CD4-positive, alpha-beta T cell (primary cell): ENCODE measurements at places on chromosomes 6 and 20.

DNA sequence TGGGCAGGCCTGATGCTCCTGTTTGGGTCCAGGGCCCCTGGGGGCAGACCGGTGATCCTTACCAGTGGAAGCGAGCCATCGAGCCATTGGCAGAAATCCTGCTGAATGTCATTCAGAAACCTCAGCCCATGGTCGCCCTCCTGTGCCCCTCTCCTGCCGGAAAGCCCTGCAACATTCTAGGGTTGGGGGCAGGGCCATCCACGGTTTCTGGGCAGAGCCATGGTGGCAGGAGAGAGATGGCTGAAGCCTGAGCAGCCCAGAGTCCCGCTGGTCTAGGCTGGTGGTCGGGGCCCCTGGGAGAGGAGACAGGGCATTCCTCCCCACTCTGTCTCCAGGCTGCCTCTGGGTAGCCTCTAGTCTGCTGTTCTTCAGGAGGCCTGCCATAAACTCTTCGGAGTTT lies 19.6 kb upstream of the CHMP4B start:
- no peak for DNase-seq

DNA sequence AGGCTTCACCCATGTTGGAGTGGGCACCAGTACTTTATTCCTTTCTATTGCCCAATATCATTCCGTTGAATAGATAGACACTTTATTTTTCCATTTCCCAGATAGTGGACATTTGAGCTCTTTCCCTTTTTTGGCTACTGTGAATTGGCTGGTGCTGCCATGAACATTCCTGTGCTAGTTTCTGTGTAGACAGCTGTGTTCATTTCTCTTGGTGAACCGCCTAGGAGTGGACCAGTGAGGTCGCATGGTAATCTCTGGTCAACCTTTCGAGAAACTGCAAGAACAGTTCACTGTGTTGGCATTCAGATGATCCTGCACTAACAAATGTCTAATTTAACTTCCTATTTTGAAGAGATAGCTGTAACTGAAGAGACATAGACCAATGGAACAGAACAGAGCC lies 58.6 kb downstream of the RAMACL start:
- no peak for DNase-seq

- DNase-seq: no peak
Observed at GRCh38 chr6:167578371-167578901, 248.3 kb upstream of the AFDN start.

GRCh38 chr6:1738558-1739081 lies 128.9 kb downstream of the FOXC1 start:
- DNase-seq: no peak

DNA sequence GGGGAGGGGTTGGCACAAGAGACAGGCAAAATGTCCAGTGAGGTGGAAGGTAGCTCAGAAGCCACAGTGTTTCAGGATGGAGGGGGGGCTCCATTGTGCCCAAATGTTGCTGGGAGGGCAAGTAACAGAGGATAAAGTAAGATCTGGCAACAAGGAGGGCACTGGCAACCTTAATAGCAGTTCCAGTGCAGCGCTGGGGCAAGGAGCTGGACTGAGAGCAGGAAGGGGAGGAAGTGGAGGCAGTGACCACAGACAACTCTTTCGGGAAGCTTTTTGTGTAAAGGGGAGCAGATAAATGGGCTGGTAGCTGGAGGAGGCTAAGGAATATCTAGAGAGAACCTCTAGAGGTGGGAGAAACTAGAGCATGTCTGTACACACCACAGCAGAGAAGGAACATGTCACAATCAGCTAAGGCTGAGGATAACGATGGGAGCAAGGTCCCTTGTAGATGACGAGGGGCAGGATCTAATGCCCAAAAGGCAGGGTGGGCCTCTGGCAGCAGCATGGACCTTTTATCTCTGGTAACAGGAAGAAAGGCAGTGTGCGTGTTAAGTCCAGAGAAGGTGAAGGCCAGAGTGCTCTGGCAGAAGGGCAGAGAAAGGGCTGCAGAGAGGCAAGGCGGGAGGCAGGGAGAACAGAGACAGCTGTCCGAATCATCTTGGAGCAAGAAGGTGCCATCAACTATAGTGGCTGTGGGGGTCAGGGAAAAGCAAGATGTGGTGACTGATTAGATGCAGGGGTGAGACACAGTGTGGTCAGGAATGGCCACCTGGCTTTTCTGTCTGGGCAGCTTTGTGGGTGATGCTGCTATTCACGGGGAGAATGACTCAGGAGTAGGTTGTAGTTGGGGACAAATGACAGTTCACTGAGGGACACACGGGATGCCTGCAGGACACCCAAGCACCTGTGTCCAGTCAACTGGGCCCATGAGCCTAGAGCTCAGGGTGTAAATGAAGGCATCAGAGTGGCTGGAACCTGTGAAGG lies 17.4 kb downstream of the TMEM242 start:
- no peak for DNase-seq

GRCh38 chr6:144602523-144603180 lies 317.5 kb downstream of the UTRN start:
- DNase-seq: no peak

- no peak for DNase-seq
Observed at GRCh38 chr20:8795404-8795803, 273.5 kb upstream of the PLCB4 start.

DNA sequence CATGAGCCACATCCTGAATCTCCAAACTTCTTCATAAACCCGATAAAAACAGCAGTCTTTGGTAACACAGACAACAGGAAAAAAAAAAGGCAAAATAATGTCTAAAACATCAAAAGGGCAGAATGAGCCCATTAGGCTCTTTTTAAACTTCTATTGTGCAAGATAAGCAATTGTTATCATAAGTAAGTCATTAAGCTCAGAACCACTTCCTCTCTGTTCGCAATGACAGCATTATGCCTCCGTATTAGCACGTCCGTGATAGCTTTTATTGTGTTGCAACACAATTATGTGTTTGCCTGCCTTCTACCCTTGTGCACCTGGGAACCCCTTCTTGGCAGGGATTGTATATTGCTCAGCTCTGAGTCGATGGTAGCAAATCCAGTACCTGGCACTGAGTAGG lies 147.1 kb downstream of the LRFN2 start:
- DNase-seq: no peak

DNA sequence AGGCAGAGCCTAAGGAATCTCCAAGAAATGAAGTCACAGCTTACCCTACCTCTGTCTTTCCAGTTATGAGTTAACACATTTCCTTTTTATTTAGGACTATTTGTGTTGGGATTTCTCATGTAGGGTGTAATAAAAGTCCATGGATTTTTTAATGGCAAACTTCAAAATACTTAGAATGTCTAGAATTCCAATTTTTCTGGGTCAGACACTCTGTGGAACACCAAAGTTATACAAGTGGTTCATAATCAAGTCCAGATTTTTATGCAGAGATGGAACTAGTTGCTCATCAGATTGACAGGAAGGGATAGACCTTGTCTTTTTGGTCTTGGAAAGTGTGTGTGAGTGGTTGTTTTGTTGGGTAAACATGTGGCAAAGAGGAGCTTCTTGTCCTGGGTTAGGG lies 303.5 kb upstream of the RNF24 start:
- no peak for DNase-seq
